ENCODE measurements at places on chromosomes 6 and 20.

DNA sequence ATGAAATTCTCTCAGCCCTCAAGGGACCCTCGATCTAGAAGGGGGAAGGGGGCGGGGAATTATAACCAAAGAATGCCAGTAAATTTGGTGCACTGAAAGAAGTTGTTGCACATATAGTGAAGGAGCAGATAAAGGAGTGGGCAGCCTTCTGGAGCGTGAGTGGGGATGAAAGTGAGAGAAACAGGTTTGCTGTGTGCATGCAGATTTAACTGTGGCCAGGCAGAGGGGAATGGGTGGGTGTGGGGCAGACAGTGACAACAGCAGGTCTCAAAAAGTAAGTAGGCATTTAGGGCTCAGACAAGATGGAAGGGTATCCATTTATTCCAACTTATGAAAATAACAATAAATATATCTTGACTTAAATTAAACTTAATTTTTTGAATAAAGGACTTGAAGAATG, 149.1 kb downstream of the KCNQ5 start:
- no peak for DNase-seq

DNA sequence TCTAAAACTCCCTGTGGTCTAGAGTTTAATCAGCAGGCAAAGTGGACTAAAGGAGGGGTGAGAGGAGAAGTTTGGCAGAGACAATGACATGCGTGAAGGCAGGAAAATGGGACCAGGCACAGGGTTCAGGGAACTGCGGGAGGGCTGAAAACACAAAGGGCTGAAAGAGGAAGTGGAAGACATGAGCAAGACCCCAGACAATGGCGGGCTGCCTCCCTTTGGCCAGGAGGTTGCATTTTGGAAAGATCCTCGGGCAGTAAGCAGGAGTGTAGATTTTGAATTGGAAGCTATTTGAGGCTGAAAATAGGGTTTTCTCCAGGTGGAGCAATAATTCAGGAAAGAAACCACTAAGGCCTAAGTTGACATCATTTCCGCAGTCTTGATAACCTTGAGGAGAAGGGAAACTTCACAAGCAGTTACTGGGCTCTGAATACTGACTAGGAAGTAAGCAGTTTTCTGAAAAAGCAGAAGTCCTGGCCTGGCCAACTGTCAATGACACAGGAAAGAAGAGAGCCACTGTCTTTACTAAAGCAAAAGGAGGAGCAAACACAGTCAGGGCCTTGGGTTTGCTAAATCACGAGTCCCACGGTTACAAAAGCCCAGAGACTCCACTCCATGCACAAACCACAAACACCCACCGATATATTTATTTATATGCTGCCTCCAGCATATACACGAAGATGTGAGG, 3.4 kb downstream of the LY86 start:
- DNase-seq = peak; percentile 45

DNA sequence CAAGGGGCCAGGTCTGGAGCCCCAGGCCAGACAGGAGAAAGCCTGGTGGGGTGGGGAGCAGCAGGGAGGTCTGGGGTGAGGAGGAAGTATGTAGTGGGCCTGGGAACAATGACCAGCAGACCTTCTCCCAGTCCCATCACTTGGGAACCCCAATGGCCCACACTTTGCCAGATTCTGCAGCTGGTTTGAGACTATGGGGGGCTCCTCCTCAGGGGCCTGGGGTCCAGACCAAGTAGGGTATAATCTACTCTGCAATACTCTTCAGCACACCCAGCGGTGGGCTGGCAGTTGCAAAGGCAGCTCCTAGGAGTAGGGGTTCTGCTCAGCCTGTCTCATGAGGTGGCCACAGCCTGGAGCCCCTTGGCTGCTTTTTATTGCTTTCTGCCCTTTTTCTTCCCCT, 52.8 kb downstream of the NPEPL1 start:
- no peak for DNase-seq

- peak; percentile 16 for DNase-seq
Observed at GRCh38 chr6:123316733-123317323, 319.9 kb downstream of the TRDN start.

Measured in midbrain (tissue), 1 donor.